Activated CD4-positive, alpha-beta T cell treated with anti-CD3 and anti-CD28 coated beads, Interleukin-2, amount 50 U/mL, for 4 hours (primary cell): ENCODE measurements at places on chromosomes 3 and 15.

DNA sequence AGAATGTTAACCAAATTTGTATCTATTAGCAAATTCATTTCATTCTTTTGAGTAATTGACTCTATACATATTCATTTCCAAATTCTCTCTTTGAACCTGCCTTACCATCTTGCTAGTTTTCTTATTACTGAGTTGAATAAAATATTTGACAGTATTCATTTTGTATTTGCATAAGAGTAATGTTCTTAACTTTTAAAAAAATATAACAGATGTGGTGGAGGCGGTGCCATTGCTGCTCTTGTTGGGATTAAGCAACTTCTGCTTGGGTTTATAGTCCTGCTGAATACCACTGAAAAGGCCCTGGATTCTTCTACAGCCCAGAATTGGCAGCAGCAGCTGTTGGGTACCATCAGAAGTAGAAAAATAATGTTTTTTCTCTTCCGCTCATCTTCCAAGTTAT, 148.9 kb upstream of the PEX5L start:
- no peak for DNase-seq

- no peak for DNase-seq
These were observed 14.0 kb downstream of the TRIM71 start for GRCh38 chr3:32831791-32832190.

- DNase-seq = no peak
These were observed 19.4 kb downstream of the ANKRD28 start for GRCh38 chr3:15778332-15778858.

- DNase-seq = no peak
These were observed 6.9 kb downstream of the CMTM7 start for GRCh38 chr3:32398531-32398930.

- DNase-seq = no peak
These were observed 24.4 kb downstream of the DCBLD2 start for GRCh38 chr3:98877132-98877531.

- no peak for DNase-seq
These were observed 164.6 kb upstream of the MCTP2 start for GRCh38 chr15:94066811-94067210.

DNA sequence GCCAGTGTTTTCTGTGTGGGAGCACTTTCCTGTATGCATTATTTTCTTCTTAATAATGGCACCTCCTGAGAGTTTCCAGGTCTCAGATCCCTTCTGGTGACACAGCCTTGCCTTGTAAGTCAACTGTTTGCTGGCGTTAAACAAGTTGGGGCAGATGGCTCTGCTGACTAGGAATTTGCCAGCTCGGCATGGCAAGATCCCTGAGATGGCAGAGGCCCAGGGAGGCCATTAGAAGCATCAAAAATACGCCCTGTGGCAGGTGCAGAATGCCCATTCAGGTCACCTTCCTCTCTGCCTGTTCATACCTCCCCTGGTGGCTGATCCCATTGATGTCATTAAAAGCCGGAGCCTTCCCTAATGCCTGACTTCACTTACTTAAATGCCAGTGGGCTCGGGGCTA, 320.9 kb upstream of the CTDSPL start:
- no peak for DNase-seq

- no peak for DNase-seq
These were observed 67.2 kb upstream of the CSTA start for GRCh38 chr3:122257644-122258364.

GRCh38 chr3:111979434-111980038, 710 bp downstream of the ABHD10 start:
- no peak for DNase-seq

GRCh38 chr3:72625602-72626337, 222.5 kb downstream of the SHQ1 start:
- no peak for DNase-seq

GRCh38 chr3:171556574-171557145, 96.5 kb upstream of the TNIK start:
- DNase-seq = no peak

DNA sequence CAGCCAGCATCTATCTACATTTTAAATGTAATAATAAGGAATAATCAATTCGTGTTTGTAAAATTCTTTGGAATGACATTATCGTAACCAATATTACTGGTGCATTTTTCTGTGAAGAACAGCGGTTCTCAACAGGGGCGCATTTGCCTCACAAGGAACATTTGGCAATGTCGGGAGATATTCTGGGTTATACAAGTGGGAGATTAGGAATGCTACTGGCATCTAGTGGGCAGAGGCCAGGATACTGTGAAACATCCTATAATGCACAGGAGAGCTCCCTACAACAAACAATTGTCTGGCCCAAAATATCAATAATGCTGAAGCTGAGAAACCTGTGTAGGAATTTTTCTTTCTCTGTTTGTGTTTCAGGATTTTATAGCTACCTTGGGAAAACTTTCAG, 25.0 kb downstream of the ACP3 start:
- no peak for DNase-seq

- no peak for DNase-seq
These were observed 72.8 kb upstream of the ITGA11 start for GRCh38 chr15:68504681-68505170.

- no peak for DNase-seq
These were observed 617.5 kb upstream of the CCDC54 start for GRCh38 chr3:106759731-106760130.

DNA sequence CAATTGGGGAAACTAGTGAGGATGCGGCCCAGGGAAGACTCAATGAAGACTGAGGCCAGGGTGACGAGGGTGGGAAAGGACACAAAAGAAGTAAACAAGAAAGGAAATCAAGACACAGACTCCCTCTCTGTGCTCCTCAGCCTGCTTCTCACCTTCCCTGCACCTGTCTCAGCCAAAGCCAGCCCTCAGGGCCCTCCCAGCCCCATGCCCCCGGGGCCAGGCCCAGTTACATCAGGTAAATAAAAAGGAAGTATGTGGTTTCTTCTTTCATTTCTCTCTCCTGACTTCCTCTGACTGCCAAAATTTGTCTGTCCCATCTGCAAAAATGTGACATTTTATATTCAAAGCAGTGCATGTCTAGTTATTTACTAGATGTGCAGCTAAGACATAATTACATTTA, 328.0 kb downstream of the UACA start:
- no peak for DNase-seq

- no peak for DNase-seq
These were observed 68.9 kb downstream of the NIPA2 start for GRCh38 chr15:22907161-22907950.

GRCh38 chr3:12042638-12043037, 38.5 kb downstream of the SYN2 start:
- no peak for DNase-seq

- DNase-seq = no peak
These were observed 31.4 kb downstream of the SETMAR start for GRCh38 chr3:4334548-4334947.

- no peak for DNase-seq
These were observed 1187.6 kb downstream of the SI start for GRCh38 chr3:163890661-163891060.

GRCh38 chr15:57118013-57118799, 199.8 kb downstream of the TCF12 start:
- no peak for DNase-seq

- DNase-seq = no peak
These were observed 329.0 kb upstream of the AZI2 start for GRCh38 chr3:28677581-28677980.

DNA sequence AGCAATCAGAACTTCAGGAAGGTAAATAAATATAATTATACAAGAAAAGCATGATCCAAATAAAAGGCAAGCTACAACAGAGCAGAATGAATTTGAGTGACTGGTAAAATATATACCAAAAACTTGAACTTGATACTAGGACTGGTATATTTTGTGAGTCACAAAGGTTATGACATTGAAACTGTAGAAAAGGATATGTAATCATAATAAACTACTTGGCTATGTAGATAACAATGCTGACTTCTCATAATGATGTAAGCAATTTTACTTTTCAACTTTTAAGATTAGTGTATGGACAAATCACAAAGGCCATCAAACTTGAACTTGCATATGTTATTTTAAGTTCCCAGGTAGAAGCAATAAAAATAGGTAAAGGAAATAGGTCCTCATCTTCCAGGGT, 384.5 kb upstream of the NECTIN3 start:
- no peak for DNase-seq

DNA sequence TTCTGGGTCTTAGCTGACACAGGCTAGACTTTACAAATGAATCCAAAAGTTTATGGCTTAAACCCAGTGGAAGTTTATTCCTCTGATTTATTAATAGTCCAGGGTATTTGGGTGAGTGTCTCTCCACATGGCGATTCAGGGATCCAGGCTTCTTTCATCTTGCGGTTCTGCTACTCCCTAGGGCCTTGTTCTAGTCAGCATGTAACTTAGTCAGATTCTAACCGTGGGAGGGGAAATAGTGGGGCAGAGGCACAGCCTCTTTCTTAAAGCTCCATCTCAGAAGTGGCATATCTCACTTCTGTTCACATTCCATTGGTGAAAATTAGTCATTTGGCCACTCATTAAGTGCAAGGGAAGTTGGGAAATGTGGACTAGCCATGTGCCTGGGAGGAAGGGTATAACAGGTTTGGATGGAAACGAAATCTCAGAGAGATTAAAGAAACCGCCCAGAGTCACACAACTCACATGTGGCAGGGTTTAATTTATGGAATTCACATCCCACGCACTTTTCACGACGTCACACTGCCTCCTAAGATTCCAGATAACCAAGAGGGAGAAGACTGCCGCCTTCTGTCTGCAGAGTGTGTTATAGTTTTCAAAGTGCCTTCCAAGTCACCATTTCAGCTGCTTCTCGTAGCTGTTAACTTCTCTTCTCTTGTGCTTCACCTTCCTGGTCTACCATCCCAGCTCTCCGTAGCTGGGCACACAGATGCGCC, 11.4 kb upstream of the RASGRF1 start:
- DNase-seq = no peak

DNA sequence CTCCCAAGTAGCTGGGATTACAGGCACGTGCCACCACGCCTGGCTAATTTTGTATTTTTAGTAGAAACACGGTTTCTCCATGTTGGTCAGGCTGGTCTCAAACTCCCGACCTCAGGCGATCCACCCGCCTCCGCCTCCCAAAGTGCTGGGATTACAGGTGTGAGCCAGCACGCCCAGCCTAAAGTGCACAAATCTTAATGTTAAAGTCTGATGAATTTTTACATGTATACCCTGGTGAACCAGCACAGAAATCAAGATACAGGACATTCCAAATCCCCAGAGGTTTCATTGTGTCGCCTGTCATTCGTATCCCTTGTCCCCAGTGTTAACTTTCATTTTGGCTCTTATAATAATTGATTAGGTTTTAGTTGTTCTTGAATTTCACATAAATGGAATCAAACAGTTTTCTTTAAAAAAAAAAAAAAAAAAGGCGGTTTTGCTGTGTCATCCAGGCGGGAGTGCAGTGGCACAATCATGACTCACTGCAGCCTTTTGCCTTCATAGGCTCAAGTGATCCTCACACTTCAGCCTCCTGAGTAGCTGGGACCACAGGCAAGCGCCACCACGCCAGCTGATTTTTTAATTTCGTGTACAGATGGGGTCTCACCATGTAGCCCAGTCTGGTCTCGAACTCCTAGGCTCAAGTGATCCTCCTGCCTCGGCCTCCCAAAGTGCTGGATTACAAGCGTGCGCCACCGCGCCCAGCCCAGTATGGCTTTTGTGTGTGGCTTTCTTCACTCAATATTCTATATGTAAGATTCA, 1.5 kb upstream of the TM4SF19 start:
- no peak for DNase-seq

- no peak for DNase-seq
These were observed 3.9 kb downstream of the NFKBIZ start for GRCh38 chr3:101852983-101853840.

- DNase-seq = no peak
These were observed 269.1 kb downstream of the SCAPER start for GRCh38 chr15:76636059-76636458.

DNA sequence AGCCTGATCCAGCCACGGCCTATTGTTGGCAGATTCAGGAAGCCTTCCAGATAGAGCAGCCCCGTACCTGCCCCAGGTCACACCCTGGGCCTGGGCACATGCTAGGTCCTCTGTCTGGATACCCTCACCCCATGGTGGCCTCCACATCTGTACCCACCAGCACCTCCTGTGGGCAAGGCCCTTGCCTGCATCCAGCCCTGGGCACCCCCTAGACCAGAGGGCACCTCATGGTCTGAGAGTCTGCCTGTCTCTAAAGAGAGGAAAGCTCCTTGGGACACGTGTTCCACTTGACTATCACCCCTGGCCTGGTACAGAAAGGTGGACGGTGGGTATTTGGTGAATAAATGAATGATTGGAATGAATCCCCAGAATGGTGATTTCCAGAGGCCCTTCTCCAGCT, 8.9 kb upstream of the COMMD4 start:
- DNase-seq = no peak

DNA sequence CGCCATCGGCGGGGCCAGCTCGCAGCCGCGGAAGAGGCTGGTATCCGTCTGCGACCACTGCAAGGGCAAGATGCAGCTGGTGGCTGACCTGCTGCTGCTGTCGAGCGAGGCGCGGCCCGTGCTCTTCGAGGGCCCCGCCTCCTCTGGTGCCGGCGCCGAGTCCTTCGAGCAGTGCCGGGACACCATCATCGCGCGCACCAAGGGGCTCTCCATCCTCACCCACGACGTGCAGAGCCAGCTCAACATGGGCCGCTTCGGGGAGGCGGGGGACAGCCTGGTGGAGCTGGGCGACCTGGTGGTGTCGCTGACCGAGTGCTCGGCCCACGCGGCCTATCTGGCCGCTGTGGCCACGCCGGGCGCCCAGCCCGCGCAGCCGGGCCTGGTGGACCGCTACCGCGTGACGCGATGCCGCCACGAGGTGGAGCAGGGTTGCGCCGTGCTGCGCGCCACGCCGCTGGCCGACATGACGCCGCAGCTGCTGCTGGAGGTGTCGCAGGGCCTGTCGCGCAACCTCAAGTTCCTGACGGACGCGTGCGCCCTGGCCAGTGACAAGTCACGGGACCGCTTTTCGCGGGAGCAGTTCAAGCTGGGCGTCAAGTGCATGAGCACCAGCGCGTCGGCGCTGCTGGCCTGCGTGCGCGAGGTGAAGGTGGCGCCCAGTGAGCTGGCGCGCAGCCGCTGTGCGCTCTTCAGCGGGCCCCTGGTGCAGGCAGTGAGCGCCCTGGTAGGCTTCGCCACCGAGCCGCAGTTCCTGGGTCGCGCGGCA, 1.8 kb downstream of the TLNRD1 start:
- DNase-seq = no peak

- no peak for DNase-seq
These were observed 89.8 kb downstream of the KLHL25 start for GRCh38 chr15:85704720-85705429.

DNA sequence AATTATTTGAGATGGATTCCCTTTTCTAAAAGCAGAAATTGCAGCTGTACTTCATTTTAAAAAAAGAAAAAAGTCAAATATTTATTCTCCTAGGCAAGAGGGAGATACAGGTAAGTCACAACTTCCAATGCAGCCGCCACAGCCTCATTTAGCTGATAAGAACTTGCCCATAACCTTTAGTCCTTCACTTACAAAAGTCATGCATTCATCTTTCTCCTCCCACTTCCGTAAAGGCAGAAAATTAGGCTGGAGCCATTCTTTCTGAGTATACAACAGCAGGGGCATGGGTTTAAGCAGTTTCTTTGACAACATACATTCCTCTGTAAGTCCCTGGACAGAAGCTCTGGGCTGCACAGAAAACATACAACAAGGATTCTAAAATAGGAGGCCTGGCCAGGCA, 4.3 kb downstream of the SUCLG2 start:
- no peak for DNase-seq

- DNase-seq = no peak
These were observed 198.2 kb downstream of the SSR3 start for GRCh38 chr3:156356537-156357363.
